Stimulated activated CD8-positive, alpha-beta memory T cell treated with anti-CD3 and anti-CD28 coated beads, Interleukin-4, amount 100 ng/mL, for 4 hours (primary cell): ENCODE measurements at places on chromosomes 12 and 14.

- no peak for DNase-seq
These were observed 31.8 kb downstream of the GSC start for GRCh38 chr14:94738097-94738496.

DNA sequence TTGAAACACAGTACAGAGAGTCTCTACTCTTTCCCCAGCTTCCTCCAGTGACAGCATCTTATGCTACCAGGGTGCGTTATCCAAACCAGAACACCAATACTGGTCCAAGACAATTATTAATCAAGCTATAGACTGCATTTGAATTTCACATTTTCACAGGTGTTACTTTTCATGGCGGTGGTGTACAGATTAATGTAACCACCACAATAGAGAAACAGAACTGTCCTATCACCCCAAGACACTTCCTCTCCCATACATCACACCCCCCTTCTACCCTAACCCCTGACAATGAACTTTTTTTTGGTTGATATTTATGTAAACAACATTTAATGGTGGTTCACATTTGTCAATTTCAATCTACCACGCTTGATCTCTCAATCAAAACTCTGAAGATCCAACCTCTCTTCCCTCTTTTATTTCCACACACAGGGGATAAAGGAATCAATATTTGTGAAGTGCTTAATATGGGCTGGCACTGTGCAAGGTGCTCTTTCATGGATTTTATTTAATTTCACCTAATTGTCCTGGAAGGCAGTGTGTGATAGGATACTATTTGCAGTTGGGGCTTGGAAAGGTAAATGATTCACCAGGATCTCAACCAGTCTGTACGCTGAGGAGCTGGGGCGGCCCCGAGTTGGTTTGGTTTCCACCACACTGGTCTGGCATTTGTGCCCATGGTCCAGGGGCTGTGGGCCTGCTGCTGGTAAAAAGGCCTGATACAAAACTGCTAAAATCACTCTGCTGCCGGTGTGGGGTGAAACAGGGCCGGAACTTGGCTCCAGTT lies 54.6 kb upstream of the DICER1 start:
- DNase-seq, result no peak

GRCh38 chr12:99984271-99985128 lies at the start of gene ANKS1B:
Gene ANKS1B (minus strand): TSS chr12:99984936. CDS start chr12:99984237, 699 bp downstream.
- DNase-seq, result no peak

DNA sequence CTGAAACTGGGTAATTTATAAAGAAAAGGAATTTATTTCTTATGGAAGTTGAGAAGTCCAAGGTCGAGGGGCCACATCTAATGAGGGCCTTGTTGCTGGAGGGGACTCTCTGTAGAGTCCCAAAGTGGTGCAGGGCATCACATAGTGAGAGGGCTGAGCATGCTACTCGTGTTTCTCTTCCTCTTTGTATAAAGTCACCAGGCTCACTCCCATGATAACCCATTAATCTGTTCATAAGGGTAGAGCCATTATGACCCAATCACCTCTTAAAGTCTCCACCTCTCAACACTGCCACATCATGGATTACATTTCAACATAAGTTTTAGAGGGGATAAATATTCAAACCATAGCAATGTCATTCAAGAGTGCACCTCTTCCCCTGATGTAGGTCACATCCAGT lies 79.1 kb upstream of the ATP2B1 start:
- no peak for DNase-seq

DNA sequence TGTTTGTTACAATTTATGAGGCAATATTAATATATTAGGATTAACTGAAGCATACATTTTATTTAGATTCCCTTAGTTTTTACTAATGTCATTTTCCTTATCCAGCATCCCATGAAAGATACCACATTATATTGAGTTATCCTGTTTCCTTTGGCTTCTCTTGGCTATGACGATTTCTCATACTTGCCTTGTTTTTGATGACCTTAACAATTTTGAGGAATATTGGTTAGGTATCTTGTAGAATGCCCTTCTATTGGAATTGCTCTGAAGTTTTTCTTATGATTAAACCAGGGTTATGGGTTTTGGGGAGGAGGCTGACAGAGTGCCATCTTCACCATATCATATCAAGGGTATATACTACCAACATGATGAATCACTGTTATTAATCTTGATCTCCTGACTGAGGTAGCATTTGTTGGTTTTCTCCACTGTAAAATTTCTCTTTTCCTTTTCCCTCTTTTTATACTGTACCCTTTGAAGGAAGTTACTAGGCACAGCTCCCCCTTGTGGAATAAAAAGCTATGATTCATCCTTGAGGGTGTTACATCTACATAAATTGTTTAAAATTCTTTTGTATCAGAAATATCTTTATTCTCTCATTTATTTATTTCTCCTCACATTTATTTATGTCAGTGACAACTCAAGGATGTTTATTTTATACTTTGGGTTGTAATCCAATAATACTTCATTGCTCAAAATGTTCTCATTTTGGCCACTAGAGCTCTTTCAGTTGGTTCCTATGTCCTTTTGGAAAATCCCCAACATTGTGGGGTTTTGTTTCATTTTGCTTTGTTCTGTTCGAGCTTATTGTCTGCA lies 239.0 kb downstream of the SLC16A7 start:
- DNase-seq, result no peak

DNA sequence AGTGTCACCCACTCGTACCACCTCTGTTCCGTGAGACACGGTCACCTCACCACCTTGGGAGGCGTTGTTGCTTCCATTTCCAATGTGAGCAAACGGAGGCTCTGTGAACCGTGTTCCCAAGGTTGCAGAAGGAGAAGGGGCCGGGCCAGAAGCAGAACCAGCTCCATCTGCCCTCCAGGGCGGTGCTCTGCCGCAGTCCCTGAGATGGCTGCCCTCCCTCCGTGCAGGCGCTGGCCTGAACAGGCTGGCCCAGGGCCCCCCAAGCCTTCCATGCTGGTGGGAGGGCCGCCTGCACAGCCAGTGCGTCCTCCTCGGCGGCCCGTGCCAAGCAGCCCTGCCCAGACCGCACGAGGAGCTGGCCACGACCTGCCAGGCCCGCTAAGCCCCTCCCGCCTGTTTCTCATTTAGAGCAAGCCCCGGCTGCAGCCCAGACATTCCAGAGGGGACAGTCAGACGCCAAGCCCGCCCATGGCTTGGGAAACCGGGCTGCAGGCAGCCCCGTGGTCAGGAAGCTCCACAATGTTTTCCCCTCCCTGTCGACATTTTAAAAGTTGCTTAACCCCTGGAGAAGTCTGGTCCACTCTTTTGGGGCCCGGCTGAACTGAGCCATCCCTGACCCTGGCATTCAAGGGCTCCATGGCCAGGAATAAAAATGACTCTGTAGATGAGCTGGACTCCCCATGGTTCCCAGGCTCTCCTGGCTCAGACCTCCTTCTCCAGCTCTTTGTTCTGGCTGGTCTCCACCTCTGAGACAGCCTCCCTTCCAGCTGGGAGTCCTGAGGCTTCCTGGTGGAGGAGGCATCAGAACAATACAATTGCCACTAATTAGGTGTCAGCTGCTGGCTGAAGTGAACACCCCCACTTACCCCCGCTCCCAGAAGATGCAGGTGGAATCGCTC lies 236.0 kb downstream of the BCL11B start:
- no peak for DNase-seq

GRCh38 chr14:24377657-24378056 lies 9.7 kb downstream of the NFATC4 start:
- no peak for DNase-seq

GRCh38 chr12:124607681-124608425 lies 40.4 kb upstream of the NCOR2 start:
- DNase-seq, result no peak

DNA sequence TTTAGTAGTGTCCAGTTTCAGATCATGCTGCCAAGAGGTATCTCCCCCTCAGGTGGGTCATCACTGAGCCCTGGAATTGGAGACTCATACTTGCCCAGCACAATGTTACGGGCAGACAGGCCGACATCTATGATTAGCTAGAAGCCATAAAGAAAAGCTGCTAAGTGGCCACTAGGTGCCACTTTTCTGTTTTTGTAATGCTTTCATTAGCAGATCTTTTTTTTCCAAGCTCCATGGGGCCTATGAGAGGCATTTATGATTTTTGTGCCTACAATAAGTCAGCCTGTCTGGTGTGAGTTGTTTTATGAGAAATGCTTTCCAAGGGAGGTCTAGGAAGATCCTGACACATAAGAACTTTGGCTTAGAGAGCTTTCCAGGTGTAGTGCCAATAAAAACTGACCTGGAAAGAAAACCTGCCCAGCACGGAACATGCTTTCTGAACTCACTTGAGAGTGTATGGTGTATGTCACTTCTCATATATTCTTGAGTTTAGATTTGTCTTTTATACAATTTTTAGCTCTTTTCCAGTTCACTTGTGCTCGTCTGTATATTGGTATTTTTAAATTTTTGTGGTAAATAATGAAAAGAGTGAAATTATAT lies 21.8 kb upstream of the SMCO2 start:
- DNase-seq, result no peak

DNA sequence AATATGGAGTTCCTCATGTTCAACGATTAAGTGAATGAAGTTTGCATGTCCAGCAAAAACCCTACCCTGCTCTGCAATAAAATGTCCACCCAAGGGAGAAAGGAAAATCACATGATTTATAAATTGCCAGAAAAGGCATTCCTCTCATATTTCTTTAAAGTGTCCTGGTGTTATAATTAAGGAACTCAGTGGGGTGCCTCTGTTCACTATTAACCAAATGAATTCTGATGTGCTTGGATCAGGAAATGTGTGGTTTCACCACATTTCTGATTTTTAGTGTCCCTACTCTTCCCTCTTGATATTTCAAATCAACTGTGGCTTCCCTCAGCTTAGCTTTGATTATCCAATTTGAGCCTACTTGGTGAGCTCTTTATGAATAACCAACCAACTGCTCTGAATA lies 208.1 kb downstream of the PHLDA1 start:
- DNase-seq, result no peak

GRCh38 chr12:75900226-75900625 lies 131.3 kb downstream of the PHLDA1 start:
- DNase-seq, result no peak

GRCh38 chr12:48446161-48446776 lies 26.1 kb upstream of the ANP32D start:
- DNase-seq, result no peak

- no peak for DNase-seq
These were observed 14.4 kb upstream of the NTF3 start for GRCh38 chr12:5417500-5417899.

- DNase-seq, result no peak
These were observed 977.7 kb upstream of the SEL1L start for GRCh38 chr14:82511399-82511798.

DNA sequence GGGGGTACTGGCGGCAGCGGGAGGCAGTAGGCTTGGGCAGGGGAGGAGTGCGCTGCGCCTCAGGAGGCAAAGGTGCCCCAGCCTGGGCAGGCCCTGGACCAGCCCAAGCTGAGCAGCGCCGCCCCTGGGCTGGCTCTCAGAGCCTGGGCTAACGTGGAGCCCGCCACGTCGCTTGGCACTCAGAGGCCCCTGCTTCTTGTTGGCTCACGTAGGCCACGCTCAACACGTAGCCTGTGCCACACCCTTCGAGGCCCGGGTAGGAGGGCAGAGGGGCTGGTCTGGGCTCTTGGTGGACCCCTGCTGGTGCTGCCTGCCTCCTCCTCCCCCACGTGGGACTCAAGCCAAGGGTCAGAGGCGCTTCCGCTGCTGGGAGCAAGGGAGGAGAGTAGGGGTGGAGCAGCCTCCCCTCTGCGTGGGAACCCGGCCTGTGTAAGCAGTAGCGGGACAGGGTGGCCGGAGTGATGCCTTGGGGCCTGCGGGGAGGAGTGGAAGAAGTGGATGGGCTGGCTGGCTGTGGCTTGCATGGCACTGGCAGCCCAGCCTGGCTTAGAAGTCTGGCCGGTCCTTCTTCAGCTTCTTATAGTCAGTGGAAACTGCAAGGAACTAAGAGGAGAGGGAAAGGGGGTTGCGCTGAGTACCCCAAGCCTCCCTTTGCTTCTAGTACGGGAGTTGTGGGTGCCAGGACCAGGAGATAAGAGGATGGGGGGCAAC lies 5.7 kb downstream of the SHMT2 start:
- no peak for DNase-seq

DNA sequence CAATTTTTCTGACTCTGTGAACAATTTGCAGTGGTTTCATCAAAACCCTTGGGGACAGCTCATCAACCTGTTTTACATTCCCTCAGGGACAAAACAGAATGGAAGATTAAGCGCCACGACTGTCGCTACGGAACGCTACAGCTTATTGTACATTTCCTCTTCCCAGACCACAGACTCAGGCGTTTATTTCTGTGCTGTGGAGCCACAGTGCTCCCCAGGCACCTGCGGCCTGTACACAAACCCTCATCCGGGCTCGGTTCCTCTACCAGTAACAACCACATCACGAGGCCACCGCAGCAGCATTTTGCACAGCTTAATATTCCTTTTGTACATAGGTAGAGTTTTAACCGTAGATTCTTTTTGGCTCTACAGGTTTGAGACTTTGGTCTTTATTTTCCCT lies 397.4 kb upstream of the OR4E1 start:
- DNase-seq, result no peak

GRCh38 chr12:10771132-10771733 lies 31.2 kb downstream of the TAS2R7 start:
- no peak for DNase-seq
